ENCODE measurements at places on chromosomes 2 and 18. TPM values are rescaled to one million over a fixed set of nuclear protein-coding genes. Genes with fewer than 3 reads are reported as not detected.

Gene ZC3H6
- total RNA-seq = 3.7 TPM

Gene ZNF892
- 6.4 TPM for total RNA-seq

Gene CNGA3
- total RNA-seq = under 0.01 TPM

Gene TMEM150A
- 7.5 TPM for total RNA-seq

Gene AMER3
- total RNA-seq = not detected

Measured in thoracic aorta endothelial cell (primary cell).